ENCODE measurements at places on chromosomes 7 and 10.

- no peak for DNase-seq
Observed at GRCh38 chr10:48500771-48501170, 104.1 kb downstream of the ARHGAP22 start.

GRCh38 chr7:92875173-92875572 lies 38.8 kb upstream of the CDK6 start:
- no peak for DNase-seq

- DNase-seq, result no peak
Observed at GRCh38 chr7:132065989-132066603, 509.7 kb upstream of the PODXL start.

GRCh38 chr10:57689596-57690297 lies 577.9 kb downstream of the IPMK start:
- no peak for DNase-seq

DNA sequence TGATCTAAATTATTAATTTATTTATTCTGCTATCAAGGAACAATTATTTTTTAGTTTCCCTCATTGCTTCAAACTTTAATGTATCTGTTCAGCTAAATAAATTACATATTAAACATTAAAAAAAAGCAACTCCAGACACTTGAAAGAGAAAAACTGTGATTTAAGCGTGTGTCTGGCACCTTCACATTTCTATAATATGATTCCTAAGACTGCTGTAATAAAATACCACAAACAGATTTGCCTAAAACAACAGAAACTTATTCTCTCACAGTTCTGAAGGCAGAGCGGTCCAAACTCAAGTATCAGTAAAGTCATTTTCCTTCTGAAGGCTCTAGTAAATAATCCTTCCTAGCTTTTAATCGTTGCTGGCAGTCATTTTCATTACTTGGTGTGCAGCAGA lies 580.4 kb upstream of the KCND2 start:
- no peak for DNase-seq

GRCh38 chr10:63716016-63716580 lies 194.9 kb downstream of the REEP3 start:
- no peak for DNase-seq

GRCh38 chr7:42883950-42884349 lies 27.9 kb downstream of the C7orf25 start:
- no peak for DNase-seq

GRCh38 chr10:130427216-130427722 lies 291.1 kb downstream of the GLRX3 start:
- DNase-seq, result no peak

DNA sequence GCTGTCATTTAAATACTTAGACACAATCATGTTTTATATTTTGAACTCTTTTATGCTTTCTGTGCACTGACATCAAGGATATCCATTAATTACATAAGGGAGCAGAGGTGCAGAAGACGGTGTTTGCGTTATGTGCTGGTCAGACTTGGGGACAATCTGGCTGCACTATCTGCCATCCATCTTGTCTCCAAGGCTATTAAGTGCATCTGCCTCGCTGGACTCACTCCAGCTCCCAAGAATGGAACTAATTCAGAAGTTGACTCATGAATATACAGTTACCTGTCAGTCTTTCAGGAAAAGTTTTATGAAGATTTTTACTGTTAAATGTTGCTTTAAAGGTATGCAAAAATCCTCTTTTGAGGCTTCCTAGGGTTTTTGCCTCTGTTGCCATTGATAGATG lies 391.0 kb downstream of the SUGCT start:
- DNase-seq, result no peak

DNA sequence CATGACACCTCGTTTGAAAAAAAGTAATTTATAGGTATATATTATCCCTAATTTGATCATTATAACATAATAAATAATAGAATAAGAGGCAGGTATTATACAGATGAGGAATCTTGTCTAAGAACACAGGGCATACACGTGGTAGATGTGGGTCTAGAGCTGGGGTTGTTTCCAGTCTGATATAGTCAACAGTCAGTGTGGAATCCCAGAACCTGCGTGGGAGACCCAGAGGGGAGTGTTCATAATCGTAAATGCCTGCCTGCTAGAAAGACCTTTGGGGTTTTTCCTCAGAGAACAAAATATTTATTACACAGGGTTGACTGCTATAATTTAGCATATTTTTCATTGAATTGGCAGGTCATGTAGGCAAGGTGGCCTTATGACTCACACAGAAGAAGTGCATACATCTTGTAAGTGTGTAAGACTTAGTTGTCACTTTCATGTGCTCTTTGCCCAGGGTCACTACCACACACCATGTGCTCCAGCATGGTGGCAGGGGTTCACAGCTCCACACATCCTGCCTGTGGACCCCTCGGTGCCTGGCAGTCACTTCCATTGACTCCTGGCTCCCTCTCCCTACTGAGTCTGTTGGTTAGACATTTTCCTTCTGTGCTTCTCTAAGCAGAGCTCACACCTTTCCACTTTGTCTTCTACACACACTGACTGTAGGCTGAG lies 94.9 kb upstream of the IKZF1 start:
- DNase-seq, result no peak

- no peak for DNase-seq
Observed at GRCh38 chr10:132520177-132520811, 17.3 kb upstream of the INPP5A start.

- no peak for DNase-seq
Observed at GRCh38 chr10:43215758-43216455, 51.0 kb downstream of the RASGEF1A start.

- no peak for DNase-seq
Observed at GRCh38 chr7:42407833-42408232, 170.8 kb upstream of the GLI3 start.

- DNase-seq, result no peak
Observed at GRCh38 chr7:2824678-2825461, 19.2 kb downstream of the GNA12 start.

DNA sequence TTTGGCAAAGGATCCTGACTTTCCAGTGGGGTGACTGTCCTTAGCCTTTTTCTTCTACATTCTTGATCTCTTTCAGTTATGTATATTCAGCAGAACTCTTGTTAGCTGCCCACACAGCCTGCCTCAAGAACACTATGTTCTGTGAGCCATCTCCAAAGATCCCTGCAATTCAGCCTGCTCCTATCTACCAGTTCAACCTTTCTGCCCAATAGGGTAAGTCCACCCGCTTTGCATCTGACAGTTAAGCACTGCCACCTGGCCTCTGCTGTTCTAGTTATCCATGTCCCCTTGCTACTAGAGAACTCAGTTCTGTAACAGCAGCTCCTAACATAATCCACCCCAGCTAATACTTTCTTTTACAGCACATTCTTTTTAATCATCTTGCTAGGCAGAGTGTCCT lies 13.5 kb downstream of the OR9A2 start:
- no peak for DNase-seq

GRCh38 chr7:28373990-28374389 lies 38.3 kb upstream of the CREB5 start:
- no peak for DNase-seq

GRCh38 chr7:317643-318405 lies 27.9 kb downstream of the FOXL3 start:
- no peak for DNase-seq

DNA sequence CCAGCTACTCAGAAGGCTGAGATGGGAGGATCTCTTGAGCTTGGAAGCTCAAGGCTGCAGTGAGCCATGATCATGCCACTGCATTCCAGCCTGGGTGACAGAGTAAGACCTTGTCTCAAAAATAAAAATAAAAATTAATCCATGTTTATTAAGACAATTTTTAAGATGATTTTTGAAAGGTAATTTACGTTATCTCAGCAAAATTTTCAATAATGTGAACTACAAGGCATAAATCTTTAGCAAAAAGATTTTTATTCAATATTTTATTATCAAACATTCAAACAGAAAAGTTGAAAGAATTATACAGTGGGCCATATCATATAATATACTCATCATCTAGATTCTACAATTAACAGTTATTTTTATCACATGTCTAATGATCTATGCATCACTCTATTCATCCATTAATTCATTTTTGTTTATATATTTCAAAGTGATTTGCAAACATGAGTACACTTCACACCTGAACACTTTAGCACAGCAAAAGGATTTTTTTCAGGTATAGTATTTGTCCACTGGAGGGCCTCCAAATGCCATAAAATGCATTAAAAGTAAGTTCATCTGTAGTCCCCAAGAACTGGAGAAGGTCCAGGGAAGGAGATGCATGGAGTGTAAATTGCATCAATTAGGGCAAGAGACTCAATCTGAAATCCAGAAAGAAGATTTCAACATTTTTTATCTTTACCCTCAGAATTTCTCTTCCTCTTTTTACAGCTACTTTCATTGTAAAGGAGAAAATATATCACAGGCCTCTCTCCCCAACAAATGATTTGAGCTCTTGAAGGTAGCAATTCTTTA lies 38.6 kb upstream of the RSBN1L start:
- DNase-seq, result peak; percentile 29

DNA sequence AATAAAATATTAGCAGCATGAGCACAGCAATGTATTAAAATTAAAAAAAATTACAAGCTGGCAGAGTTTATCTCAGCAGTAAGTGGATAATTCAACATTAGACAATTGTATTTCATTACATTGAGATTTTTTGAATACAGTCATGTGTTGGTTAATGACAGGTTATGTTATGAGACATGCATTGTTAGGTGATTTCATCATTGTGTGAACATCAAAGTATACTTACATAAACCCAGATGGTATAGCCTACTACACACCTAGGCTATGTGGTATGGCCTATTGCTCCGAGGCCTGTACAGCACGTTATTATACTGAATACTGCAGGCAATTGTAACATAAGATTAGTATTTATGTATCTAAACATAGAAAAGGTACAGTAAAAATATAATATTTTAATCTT lies 29.7 kb downstream of the CCDC6 start:
- no peak for DNase-seq

- DNase-seq, result no peak
Observed at GRCh38 chr7:17094963-17095574, 203.4 kb upstream of the AHR start.

DNA sequence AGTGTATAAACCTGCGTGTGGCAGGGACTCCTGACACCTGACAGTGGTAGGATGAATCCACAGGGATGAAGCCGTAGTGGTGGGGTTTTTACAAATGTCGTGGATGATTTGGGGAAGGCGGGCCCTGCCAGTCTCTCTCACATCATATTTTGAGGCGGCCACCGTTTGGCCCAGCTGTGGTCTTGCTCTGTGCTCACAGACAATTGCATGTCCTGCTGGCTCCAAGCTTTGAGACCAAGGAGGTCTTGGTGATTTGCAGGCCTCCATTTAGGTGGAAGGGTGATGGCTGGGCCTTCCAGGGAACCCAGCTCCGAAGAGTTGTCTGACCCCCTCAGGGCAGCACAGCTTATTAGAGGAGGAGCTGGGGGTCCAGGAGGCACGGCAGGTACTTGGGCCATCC lies 151.1 kb upstream of the SHH start:
- DNase-seq, result no peak
